ENCODE measurements at places on chromosomes 1 and 21. TPM values are rescaled to one million over a fixed set of nuclear protein-coding genes. Genes with fewer than 3 reads are reported as not detected.

FBLIM1 gene
- total RNA-seq: 53.2 TPM

OR2T29 gene
- total RNA-seq: not detected

KCND3 gene
- total RNA-seq: 16.2 TPM

LEFTY2 gene
- total RNA-seq: 5.0 TPM

MYOG gene
- total RNA-seq: not detected

GJA5 gene
- 4.6 TPM for total RNA-seq

TNNT2 gene
- total RNA-seq: 0.81 TPM

SH2D2A gene
- total RNA-seq: 5.3 TPM

IFT25 gene
- total RNA-seq: 16.1 TPM

ZNF648 gene
- total RNA-seq: not detected

SPATA45 gene
- total RNA-seq: not detected

DNASE2B gene
- not detected for total RNA-seq

G0S2 gene
- total RNA-seq: 23.0 TPM

GPR52 gene
- 1.1 TPM for total RNA-seq

FAM163A gene
- total RNA-seq: 1.4 TPM

CLDN14 gene
- total RNA-seq: not detected

UBL4B gene
- total RNA-seq: not detected

CFHR5 gene
- not detected for total RNA-seq

EDN2 gene
- total RNA-seq: not detected

GRCh38 chr1:18564676-18565075, 66.0 kb upstream of the PAX7 start:
- no peak for DNase-seq

- DNase-seq: no peak
Observed at GRCh38 chr1:232383455-232384123, 246.3 kb downstream of the SIPA1L2 start.

DNA sequence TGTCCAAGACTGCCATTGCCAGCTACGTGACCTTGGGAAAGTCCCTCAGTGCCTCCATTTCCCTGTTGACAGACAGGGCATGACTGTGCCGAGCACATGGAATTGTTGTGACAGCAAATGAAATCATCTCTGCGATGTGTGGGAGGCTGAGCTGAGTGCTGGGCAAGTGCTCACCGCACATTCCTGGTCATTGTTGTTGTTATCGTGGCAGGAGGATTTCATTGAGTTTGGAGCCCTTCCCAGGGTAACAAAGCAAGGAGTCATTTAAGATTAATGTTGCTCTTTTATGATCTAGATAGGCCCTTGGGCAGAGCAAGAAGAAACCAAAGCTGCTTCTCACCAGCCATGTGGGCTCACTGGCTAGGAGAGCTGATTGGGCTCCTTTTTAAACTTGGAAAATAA, 39.6 kb upstream of the ITPKB start:
- peak; percentile 86 for DNase-seq

DNA sequence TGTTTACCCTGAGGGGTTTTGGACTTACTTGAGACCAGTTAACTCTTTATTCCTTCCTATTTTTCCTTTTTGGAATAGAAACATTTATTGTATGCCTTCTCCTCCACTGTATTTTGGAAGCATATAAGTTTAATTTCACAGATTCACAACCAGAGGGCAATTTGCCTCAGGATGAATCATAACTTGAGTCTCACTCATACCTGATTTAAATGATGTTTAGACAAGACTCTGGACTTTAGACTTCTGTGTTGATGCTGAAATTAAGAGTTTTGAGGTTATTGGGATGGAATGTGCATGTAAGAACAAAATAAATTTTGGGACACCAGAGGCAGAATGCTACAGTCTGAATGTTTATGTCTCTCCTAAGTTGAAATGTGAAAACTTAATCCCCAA, 7.1 kb upstream of the ADAM30 start:
- DNase-seq: no peak

DNA sequence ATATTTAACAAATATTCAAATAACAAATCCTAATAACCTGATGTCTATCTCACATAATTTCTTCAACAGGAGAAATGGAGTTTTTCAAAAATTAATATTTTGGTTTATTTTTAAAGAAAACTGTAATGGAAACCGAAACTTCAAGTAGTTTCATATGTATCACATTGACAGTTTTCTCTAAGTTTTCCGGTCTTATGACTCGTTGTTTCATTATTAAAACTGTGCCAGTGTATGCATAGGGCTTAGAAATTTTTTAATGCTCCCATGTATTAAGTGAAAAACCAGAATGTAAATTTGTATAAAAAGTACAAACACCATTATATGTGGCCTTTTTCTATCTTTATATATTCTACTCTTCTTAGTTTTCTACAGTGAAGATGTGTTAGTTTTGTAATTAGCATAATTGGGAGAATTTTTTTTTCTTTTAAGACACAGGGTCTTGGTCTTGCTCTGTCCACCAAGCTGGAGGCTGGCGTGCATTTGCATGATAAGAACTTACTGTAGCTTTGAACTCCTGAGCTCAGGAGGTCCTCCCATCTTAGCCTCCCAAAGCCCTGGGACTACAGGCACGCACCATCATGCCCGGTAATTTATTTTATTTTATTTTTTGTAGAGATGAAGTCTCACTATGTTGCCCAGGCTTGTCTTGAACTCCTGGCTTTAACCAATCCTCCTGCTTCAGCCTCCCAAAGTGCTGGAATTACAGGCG, 43.9 kb upstream of the SAMSN1 start:
- no peak for DNase-seq

GRCh38 chr1:114232691-114233090, 79.0 kb upstream of the SYT6 start:
- no peak for DNase-seq

DNA sequence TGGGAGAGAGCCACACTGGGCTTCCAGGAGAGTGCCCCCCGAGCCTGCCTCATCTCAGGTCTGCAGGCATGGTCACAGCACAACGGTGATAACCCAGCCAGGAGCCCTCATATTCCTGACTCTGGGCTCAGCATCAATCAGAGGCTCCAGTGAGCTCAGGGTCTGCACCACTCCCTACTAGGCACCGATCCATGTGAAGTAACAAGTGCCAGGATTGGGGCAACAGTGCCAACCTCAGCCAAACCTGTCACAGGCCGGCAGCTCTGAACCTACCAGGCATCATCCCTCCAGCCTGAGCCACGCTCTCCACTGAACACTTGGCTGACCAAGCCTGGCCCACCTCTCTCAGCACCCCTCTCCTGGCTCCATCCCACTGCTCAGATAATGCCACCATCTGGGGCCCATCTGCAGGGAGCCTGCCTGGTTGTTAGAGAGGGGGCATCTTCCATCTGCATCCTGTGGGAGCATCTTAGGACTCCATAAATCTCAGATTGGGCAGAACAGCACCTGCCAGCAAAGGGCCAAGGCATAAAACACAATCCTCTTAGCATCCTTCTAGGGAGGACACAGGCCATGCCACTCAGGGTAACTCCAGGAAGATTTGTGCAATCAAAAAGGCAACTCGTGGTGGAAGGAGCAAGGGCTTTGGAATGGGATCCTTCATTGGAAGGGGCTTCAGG, 213.7 kb upstream of the CSF3R start:
- no peak for DNase-seq

- DNase-seq: no peak
Observed at GRCh38 chr1:11434926-11435325, 44.0 kb upstream of the DISP3 start.

DNA sequence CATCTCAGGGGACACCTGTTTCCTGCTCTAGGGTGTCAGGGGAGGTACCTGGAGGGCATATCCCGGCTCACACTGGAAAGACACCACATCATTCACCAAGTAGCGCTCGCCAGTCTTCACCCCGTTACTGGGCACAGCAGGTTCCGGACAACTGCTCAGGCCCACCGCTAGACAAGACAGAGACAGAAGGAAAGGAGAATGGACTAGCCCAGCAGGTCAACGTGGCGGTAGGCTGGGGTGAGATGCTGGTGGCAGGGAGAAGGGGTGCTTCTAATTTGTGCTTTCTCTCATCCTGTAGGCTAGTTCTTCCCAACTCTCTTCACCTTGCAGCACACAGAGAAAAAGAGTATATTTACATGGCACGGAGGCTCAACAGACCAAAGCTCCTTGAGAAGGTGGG, 145.0 kb downstream of the ZSCAN20 start:
- no peak for DNase-seq

DNA sequence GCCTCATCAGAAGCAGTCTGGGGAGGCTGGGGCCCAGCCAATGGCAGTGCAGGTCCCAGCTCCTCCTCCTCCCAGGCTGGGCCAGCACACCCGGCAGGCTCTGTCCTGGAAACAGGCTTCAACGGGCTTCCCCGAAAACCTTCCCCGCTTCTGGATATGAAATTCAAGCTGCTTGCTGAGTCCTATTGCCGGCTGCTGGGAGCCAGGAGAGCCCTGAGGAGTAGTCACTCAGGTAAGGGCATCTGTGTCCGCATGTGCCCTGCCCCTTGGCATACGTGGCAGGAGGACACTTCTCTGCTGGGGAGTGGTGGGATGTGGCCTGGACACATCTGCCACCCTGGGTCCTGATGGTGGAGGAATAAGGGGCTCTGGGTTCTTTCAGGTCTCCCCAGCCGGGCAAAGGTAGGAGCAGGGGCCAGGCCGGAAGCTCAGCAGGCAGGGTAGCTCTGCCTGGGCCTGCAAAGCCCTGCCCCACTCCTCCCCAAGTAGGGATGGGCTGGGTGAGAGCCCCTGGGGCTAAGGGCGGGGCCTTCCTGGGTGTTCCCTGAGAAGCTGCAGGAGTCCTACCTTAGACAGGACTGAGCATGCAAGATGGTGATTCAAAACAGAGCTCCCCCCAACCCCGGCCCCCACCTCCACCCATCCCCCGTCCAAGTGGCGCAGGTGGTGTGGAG, at the start of gene GJB5:
GJB5 (plus strand) TSS at position 84 of the 674 bp plus-strand sequence. CDS start 2,284 bp downstream, outside the sequence.
- DNase-seq: no peak

- no peak for DNase-seq
Observed at GRCh38 chr1:164728719-164729118, 169.7 kb downstream of the PBX1 start.

DNA sequence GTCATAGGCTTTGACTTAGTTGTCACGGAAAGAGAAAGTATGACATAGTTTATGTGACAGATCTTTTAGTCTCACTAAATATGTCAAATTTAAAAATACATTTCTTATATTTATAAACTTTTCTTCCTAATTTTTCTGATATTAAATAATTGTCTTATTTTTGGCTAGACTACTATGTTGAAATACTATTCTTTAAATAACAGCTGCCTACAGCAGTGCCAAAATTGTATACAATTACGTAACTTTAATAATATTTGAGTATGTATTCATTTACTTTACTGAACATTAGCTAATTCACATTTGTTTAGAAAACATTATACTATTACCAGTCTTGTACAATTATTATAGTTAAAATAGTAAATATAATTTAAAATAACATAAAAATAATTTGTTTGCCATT, 137.4 kb downstream of the ADGRL4 start:
- DNase-seq: no peak

GRCh38 chr1:156246241-156246780, 1.5 kb downstream of the PAQR6 start:
- DNase-seq: no peak

GRCh38 chr1:62415687-62416086, 21.2 kb upstream of the USP1 start:
- no peak for DNase-seq

GRCh38 chr1:30923597-30923996, 15.0 kb upstream of the SDC3 start:
- DNase-seq: no peak

GRCh38 chr1:61591351-61591750, 133.6 kb downstream of the TM2D1 start:
- DNase-seq: no peak

DNA sequence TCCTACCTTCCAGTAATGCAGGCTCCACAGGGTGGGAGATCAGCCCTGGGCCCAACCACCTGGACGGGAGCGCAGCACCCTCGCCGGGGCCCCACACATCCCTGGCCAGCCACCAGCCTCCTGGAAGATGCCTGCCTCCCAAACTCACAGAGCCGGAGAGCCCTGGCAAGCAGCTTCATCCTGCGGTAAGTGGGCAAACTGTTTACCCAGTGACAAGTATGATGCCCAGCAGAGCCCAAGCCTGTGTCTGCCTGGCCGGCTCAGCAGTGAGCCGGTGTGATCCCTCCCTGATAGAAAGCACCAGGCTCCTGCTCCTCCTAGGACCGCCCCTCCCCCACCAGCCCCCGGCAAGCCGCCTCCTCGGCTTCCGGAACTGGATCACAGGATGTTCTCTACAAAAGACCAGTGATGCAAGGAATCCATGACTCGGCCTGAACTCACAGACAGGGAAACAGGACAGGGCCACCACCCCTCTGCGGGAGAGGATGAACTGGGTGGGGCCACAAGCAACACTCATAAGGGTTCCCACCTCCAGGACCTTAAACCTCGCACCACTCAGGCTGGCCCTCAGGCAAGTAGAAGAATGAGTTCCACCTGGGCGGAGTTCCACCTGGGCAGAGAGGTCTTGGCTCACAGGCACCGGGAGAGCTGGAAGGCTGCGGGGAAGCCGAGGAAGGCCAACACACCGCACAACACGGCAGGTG, 7.9 kb downstream of the ACOT7 start:
- peak; percentile 92 for DNase-seq

GRCh38 chr1:219239518-219239917, 65.8 kb downstream of the LYPLAL1 start:
- DNase-seq: no peak

DNA sequence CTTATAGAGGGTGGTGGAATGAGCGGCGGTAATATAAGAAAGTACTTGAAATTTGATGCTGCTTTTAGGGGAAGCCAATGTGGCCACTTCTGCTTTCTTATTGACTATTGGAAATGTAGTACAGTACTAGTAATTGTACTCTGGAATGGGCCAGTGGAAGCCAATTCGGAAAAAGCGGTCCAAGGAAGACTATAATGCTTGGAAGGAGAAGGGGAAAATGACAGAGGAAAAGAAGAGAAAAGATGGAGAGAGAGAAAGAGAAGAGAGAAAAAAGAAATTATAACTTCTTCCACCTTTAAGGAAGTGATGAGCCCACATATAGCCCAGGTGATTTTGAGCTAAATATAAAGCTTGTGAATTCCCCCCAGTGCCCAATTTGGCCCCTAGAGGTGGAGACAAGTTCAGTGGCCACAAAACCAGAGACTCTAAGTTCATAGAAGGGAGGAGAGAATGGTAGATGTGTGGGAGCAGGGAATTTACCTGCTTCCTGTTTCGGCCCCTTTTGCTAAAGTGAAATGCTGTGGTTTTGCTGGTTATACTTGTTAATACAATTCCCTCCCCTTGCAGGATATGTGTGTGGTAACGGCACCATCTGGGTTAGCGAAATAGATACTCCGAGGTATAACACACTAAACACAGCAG, 35.7 kb upstream of the DUSP10 start:
- DNase-seq: no peak

GRCh38 chr1:152182944-152183361, 23.9 kb upstream of the RPTN start:
- DNase-seq: no peak

- peak; percentile 59 for DNase-seq
Observed at GRCh38 chr21:45043541-45044020, 30.8 kb upstream of the ADARB1 start.

- DNase-seq: no peak
Observed at GRCh38 chr1:84339503-84339902, 38.0 kb downstream of the SAMD13 start.

- no peak for DNase-seq
Observed at GRCh38 chr1:104745875-104746274, 996.2 kb downstream of the AMY1C start.
